Right renal pelvis (tissue), 4 donors: ENCODE measurements at places on chromosomes 2 and 18. TPM values are rescaled to one million over a fixed set of nuclear protein-coding genes. Genes with fewer than 3 reads are reported as not detected.

ACTR1B gene
- polyA plus RNA-seq: 62.1 TPM

ATAD2B gene
- 24.1 TPM for polyA plus RNA-seq

TDRD15 gene
- not detected for polyA plus RNA-seq

WNT6 gene
- polyA plus RNA-seq: 0.10 TPM

GREB1L gene
- 2.5 TPM for polyA plus RNA-seq

MOCOS gene
- polyA plus RNA-seq: 0.82 TPM

ALPP gene
- polyA plus RNA-seq: not detected
